ENCODE measurements at places on chromosomes 16 and 17. TPM values are rescaled to one million over a fixed set of nuclear protein-coding genes. Genes with fewer than 3 reads are reported as not detected.

SMPD3 gene
- not detected for polyA plus RNA-seq

GRCh38 chr16:20380782-20381181 is 23.8 kb downstream of the PDILT start:
- no peak for DNase-seq

DNA sequence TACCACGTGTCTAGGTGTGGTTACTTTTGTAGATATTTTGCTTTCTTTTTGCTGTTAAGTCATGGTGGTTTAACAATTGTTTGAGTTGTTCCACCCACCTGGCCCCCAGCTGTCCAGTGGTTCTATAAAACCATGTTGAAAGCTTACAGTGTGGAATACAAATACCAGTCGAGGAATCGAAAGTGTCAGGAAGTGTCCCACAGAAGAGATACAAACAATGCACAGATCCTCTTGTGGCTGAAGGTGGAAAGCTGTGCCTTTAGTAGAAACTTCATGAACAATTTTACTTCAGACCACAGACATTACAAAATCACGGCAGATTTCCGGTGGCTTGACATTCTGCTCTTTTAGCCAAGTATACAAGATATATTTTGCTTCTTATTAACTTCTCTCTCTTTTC is 782.4 kb upstream of the SOX9 start:
- DNase-seq: no peak

DNA sequence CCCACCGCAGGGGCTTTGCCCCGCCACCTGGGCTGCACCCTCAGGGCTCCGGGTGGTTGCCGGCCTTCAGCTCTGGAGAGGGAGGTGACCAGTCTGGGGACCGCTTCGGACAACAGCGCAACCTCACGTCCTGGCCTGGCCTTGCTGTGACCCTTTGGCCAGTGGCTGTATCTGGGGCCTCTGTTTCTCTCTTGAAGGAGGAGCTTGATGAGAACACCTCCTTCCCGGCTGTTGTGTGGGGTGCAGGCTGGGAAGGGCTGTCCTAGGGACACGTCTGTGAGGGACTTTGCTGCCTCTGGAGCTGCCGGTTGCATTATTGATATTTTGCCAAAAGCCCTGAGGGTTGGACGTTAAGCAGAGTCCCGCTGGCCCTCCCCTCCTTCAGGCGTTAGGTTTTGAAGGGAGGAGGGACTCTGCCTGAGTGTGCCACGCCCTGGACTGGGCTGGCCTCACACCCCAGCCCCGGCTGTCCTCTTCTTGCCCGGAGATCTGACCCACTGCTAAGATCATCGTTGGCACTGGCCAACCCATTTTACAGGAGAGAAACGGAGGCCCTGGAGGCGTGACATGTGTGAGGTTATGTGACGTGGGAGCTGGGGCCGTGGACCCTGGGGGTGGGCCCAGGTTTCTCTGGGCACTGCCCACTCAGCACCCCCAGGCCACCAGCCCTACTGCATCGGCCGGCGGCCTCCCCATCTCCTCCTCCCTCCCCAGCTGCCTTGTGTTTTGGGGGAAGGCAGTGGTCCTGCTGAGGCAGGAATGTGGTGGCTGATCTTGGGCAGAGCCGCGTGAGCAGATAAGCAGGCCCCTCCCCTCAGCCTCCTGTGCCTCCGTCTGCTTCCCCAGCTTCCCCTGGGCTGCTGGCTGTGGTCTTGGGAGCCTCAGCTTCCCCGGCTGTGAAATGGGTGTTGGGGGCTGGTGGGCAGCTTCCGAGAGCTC is 8.5 kb downstream of the ZFPM1 start:
- DNase-seq: no peak

SLC26A11 gene
- 33.0 TPM for polyA plus RNA-seq

GRCh38 chr17:42518046-42518754 is 17.8 kb upstream of the NAGLU start:
- peak; percentile 98 for DNase-seq

TEKT5 gene
- polyA plus RNA-seq: 0.16 TPM

DNA sequence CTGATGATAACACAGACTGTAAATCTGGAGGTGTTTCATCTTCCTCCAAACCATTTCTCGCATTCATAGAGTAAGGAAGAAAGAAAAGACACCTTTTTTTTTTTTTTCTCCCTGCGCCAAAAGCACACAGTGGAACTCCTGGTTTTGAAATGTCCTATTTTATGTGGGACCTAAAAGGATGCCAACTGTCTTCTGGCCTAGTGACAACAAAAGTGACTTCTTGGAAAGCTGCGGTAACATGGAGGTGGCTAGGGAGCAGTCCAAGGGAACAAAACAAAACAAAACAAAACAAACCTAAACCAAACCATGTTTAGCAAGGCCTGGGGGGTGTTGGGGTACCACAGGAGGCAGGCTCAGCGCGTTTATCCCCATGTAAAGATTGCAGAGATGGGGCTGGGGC is 174.8 kb downstream of the XYLT1 start:
- no peak for DNase-seq

- no peak for DNase-seq
Observed at GRCh38 chr17:5272322-5272721, 9.8 kb upstream of the RABEP1 start.

RRAD gene
- 0.60 TPM for polyA plus RNA-seq

- no peak for DNase-seq
Observed at GRCh38 chr16:50673496-50674275, 7.4 kb downstream of the SNX20 start.

GRCh38 chr17:45132572-45133463 is 503 bp upstream of the PLCD3 start:
- DNase-seq: peak; percentile 83

ABCC12 gene
- polyA plus RNA-seq: not detected

DNA sequence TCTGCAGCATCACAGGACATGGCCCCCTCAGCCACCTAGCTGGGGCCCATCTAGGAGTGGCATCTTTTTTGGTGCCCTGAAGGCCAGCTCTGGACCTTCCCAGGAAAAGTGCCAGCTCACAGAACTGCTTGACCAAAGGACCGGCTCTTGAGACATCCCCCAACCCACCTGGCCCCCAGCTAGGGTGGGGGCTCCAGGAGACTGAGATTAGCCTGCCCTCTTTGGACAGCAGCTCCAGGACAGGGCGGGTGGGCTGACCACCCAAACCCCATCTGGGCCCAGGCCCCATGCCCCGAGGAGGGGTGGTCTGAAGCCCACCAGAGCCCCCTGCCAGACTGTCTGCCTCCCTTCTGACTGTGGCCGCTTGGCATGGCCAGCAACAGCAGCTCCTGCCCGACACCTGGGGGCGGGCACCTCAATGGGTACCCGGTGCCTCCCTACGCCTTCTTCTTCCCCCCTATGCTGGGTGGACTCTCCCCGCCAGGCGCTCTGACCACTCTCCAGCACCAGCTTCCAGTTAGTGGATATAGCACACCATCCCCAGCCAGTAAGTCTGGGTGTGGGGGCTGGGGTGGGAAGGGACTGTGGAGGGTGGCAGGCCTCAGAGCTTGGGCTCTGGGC is 22.0 kb downstream of the RARA start:
- no peak for DNase-seq

GRCh38 chr16:28326881-28327610 is 34.7 kb downstream of the SBK1 start:
- DNase-seq: peak; percentile 46

- peak; percentile 37 for DNase-seq
Observed at GRCh38 chr16:89115216-89115861, 21.7 kb downstream of the ACSF3 start.

TBC1D3 gene
- polyA plus RNA-seq: not detected

DNA sequence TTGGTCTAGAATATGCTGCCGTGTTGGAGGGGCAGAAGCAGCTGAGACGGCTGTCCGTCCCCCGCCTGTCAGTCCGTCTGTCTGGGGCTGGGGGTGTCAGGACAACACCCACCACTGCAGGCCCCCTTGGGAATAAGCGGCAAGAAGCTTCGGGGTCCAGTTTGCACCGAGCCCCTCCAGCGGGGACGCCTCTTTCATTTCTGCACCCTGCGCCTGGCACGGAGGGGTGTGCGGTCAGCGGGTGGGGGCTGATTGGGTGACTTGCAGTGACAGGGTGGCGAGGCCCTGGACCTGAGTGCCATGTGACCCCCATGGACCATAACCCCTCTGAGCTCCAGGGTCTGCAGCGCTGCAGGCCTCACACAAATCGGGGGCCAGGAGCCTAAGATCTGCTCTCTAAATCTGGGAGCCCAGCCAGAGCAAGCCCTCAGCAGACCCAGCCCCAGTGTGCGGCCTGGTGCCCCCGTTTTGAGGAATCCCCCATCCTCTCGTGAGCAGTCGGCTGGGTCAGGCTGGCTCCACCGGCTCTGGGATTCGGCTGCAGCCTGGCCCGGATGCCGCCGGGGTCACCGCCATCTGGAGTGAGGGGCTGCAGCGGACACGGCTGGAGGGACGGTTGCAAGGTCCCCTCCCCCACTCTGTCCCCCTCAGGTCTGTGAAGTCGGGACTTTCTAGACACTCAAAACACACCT is 8.3 kb downstream of the CBFA2T3 start:
- DNase-seq: no peak

LGALS9B gene
- polyA plus RNA-seq: not detected

DNA sequence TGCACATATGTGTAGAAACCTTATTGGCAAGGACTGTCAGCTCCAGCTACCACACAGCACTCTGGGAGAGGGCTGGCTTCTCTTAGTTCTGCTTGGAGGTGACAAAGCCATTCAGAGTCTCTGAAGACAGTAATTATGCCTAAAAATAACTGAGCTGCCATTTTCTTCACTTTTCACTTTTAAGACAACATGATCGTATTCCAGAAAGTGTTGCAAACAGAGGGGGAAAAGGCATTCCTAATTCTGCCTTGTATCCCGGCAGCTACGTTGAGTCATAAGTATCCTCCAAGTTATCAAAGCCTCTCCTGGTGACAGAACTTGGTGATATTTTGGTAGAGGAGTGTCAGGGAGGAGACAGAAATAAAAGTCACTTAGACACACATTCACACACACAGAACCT is 327.7 kb downstream of the HAPSTR1 start:
- DNase-seq: no peak

SLC47A1 gene
- polyA plus RNA-seq: 8.0 TPM

DNA sequence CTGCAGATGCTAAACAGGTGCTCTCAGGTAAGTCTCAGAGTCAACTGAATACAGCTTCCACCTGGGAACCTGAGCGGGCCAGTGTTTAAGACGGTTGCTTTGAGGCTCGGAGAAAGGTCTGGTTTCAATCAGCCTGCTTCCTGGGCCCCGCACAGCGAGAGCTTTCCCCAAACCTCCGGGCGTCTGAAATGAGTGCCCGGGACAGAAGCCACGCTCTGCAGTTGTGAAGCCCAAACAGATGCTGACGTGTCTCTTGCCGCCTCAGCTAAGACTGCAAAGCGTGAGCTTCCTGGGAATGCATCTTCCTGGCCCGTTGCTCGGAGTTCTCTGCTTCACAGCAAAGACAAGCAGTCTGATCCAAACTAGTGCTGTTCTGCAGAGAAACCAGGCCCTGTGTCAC is 36.7 kb downstream of the PLXDC1 start:
- DNase-seq: no peak

- DNase-seq: peak; percentile 40
Observed at GRCh38 chr17:59840329-59841090, 52.2 kb downstream of the TUBD1 start.
